ENCODE measurements at places on chromosomes 1 and 21.

- no peak for DNase-seq
Observed at GRCh38 chr1:228064741-228065542, 17.6 kb upstream of the ARF1 start.

GRCh38 chr1:9657521-9658032 lies 6.0 kb downstream of the PIK3CD start:
- no peak for DNase-seq

GRCh38 chr1:91568261-91568660 lies 67.6 kb downstream of the CDC7 start:
- no peak for DNase-seq

DNA sequence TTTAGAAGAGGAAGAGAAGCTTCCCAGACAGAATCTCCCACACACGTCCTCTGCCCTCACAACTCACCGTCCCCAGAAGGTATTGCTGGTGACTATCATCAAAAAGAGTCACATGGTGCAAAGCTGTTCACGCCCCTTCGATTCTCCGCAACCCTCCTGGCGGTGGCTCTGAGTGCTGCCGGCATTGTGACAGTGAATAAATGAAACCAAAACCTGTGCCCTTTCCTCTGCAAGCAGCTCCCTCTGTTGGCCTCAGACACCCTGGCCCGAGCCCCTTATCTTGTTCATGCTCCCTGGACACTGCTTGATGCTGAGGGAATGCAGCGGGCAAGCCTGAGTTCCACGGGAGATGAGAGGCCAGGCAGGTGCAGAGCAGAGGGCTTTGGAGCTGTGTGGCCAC lies 510.3 kb downstream of the NPHP4 start:
- no peak for DNase-seq

GRCh38 chr1:42931108-42931539 lies 27.5 kb downstream of the SLC2A1 start:
- DNase-seq, result peak; percentile 66

DNA sequence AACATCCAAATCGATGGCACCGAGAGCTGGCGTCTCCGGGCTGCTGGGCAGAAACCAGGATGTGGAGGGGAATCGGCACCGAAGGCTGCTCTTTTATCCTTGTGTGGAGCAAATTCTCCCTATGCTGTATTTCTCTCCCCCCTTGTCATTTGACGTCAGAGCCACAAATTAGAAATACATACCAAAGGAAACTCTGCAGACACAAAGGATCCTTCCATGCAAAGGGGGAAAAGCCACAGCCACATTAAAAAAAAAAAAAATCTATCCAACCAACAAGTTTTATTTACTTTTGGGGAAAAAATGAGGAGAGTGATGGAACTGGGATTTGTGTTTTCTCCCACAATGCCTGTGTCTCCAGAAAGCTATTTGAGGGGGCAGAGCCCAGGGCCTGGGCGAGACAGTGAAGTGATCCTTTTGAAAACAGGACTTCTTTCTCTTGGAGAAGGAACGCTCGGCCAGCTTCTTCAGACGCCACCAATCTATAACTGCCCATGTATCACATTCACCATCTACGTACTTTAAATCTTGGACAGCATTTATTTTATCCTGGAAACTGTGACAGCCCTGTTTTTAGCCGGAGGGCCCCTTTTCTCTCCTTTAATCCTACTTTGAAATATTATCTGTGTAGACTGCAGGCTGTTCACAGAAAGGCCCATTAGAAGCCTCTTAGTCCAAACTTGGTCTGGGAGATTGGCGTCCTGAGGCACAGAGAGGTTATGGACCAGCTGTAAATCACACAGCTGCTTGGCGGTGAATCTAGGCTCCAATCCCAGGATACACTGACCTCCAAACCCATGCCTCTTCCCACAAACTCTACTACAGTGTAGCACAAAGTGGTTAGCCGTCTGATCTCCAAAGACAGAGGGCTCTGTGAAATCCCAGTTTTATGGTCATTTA lies 4.5 kb downstream of the KANK4 start:
- no peak for DNase-seq

DNA sequence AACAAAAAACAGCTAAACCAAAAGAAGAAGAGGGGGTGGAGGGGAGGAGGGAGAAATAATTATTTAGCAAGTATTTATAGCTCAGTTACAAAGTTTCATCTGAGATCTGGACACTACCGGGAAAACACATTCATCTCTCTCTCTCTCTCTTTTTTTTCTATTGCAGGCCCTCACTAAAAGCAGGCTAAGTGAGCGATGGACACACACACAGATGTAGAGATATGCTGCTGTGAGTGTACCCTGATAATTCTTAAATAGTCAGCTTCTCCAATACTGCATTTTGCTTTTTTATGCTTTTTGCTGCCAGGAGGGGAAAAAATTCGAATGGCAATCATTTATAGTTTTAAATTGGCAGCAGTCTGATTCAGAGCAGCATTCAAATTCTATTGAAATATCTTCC lies 65.0 kb downstream of the LPAR3 start:
- DNase-seq, result no peak

- DNase-seq, result no peak
Observed at GRCh38 chr1:174764191-174764590, 235.6 kb upstream of the CACYBP start.

- peak; percentile 33 for DNase-seq
Observed at GRCh38 chr21:34147792-34148418, 74.5 kb downstream of the MRPS6 start.

DNA sequence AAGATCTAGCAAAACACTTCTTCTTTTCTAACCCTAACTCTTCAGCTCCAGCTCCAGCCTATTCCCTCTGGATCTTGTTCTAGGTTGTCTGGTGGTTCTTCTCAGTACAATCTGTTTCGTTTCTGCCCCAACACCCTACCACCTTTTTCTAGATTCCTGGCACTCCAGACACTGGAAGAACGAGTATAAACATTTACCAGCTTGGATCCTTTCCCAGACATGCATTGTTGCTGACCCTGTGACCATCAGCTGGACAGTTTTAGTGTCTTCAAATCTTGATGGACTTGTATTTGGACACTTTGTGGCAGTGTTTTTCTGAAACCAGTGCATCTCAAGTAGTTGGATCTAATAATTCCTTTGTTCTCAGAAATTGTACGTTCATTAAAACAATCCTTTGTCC lies 30.6 kb upstream of the CACNA1E start:
- no peak for DNase-seq

GRCh38 chr1:39426346-39426745 lies 65.1 kb upstream of the BMP8A start:
- DNase-seq, result no peak

DNA sequence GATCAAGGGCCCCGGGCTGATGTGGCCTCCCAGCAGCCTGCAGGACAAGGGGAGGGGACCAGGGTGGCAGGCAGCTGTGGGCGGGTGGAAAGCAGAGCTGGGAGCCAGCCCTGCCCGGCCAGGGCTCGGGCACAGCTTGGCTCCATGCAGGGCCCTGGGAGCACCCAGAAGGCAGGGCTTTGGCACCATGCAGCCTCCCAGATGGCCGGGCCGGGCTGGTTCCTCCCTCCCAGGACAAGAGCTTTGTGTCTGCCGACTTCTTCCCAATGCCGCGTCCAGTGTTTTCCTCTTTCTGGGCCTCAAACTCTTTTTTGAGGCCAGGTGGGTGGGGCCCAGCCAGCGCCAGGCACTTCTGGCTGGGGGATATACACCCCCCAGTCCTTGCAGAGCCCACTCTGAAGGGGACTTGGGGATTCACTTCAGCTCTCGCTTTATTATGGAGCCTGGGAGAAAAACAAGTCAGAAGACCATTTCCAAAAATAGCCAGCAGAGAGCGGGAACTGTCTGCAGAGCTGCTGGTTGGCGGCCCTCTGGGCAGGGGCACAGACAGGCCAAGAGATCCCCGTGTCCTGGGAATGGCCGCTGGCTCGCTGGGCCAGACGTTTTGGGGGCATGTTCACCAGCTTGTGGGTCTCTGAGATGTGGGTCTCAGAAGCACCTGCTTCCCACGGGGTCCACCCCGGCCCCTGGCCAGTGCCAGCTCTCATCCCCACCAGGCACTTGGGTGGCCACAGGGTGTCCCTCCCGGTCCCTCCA lies 103.8 kb upstream of the ARHGEF16 start:
- DNase-seq, result peak; percentile 17

- DNase-seq, result peak; percentile 64
Observed at GRCh38 chr1:153548722-153549688, at the start of gene S100A3. Gene S100A3 (minus strand): TSS chr1:153549258. CDS start chr1:153548485, 773 bp downstream.

DNA sequence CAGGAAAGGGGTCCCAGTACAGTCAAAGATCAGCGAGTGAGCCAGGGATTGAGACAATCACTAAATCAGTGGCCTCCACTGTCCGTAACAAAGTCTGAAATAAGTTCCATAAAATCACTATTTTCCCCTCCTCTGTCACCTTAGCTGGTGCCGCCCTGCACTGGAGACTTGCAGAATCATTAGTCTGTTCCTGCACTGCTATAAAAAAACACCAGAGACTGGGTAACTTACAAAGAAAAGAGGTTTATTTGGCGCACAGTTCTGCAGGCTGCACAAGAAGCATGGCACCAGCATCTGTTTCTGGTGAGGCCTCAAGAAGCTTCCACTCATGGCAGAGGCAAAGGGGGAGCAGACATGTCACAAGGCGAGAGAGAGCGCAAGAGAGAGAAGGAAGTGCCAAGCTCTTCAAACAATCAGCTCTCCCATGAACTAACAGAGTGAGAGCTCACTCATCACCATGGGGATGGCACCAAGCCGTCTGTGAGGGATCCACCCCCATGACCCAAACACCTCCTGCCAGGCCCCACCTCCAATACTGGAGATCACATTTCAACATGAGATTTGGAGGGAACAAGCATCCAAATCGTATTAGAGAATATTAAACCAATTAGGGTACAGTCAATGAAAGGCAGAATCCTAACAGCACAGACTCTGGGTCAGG lies 129.8 kb upstream of the TIAM1 start:
- no peak for DNase-seq

DNA sequence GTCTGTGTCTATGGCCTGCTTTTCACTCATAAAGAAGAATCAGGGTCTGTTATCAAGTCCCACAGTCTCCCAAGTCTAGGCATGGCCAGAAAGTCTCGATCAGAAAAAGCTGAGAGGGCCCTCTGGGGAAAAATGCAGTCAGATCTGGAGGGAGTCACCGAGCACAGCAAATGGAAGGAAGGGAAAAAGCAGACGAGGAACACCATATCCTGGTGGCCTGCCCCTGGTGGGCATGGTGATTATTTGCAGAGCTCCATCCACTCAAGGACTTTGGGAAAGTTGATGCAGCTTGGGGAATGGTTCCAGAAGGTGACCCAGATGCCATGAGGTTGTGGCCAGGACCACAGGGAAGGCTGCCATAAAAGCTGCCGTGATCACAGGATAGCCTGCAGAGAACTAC lies 189.1 kb downstream of the CLIC6 start:
- DNase-seq, result peak; percentile 42

- no peak for DNase-seq
Observed at GRCh38 chr1:204992201-204992997, 50.6 kb upstream of the CNTN2 start.

- DNase-seq, result peak; percentile 19
Observed at GRCh38 chr1:230464671-230465070, 38.5 kb upstream of the PGBD5 start.

DNA sequence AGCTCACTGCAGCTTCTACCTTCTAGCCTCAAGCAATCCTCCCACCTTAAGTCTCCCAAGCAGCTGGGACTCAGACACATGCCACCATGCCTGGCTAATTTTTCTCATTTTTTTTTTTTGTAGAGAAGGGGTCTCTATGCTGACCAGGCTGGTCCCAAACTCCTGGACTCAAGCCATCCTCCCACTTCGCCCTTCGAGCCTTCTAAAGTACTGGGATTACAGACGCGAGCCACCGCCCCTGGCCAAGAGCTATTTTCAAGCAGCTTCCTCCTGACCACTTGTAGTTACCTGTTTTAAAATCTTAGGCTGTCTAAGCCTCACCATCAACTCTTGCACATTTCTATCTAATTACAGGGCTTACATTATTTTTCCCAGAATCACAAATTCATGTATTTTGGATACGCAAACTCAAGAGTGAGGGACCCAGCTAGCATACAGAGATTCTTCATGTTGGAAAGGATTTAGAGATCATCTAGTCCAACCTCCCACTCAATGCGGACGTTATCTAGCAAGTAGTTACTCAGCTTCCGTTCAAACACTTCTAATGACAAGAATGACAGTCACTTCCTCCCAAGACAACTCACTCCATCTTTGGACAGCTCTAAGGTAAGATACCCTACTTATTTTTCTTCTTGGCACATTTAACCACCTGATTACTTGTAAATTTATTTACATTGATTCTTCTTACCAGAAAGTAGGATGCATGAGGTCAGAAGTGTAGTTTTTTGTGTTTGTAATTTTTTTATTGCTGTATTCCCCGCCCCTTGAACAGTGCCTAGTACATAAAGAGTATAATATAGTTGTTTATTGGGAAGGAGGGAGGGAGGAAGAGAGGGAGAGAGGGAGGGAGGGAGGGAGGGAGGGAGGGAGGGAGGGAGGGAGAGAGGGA lies 65.4 kb downstream of the LUZP1 start:
- no peak for DNase-seq

DNA sequence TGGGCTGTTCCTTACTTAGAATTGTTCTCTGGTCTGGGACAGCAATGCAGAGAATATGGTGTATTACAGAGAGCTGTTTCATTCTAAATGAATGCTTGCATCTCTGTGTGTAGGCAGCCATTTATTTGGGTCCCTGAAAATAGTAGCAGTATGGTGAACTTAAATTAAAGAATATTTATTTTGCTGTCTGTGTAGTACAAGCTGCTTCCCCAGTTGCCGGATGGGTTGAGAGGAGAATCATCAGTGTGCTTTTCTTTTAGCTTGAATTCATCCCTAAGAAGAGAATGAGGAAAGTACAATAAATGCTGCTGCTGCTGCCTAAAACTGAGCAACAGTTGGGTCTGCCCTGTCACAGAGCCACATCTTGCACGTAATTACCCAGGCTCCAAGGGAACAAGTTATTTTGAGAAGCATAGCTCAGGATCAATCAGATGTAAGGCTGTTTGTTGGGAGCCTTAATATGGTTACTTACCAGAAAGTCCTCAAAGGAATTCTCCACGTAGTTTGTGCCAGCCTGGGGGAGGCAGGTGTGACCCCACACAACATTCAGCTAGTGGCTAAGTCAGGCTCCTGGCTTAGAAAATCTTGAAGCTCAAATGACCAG lies 16.6 kb downstream of the ACTN2 start:
- no peak for DNase-seq

GRCh38 chr1:178126261-178126660 lies 32.4 kb downstream of the RASAL2 start:
- DNase-seq, result no peak

GRCh38 chr1:33366762-33367484 lies 46.0 kb upstream of the A3GALT2 start:
- DNase-seq, result no peak

- no peak for DNase-seq
Observed at GRCh38 chr1:230127105-230128054, 60.3 kb downstream of the GALNT2 start.

- DNase-seq, result no peak
Observed at GRCh38 chr1:3244025-3244926, 175.3 kb downstream of the PRDM16 start.

GRCh38 chr1:11567244-11568065 lies 86.8 kb downstream of the FBXO2 start:
- DNase-seq, result no peak

DNA sequence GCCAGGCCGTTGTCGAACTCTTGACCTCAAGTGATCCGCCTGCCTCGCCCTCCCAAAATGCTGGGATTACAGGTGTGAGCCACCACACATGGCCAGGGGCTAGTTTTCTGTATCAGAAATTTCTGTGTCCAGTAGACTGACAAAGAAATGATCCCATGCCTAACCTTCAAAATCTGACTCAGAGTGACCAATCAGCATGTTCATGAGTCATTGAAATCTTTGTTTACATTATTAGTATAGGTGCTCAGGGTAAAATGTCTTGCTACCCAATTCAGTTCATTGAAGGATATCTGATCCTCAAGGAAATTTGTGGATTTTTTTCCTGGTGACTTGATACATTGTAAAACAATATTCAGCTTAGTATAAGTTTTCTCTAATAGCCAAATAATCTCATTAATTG lies 11.0 kb upstream of the LDLRAD2 start:
- DNase-seq, result peak; percentile 31

All from choroid plexus epithelial cell (primary cell).